ENCODE measurements at places on chromosomes 12 and 14. TPM values are rescaled to one million over a fixed set of nuclear protein-coding genes. Genes with fewer than 3 reads are reported as not detected.

Gene TDRD9
- not detected for total RNA-seq

Gene SLC25A21
- 0.38 TPM for total RNA-seq

Gene AMDHD1
- 2.9 TPM for total RNA-seq

Gene NFE2
- 1.5 TPM for total RNA-seq

Gene ACOT4
- 4.9 TPM for total RNA-seq

Gene PRIMA1
- not detected for total RNA-seq

Gene GPR68
- total RNA-seq, result not detected

Gene FGF23
- total RNA-seq, result not detected

Gene STXBP6
- 10.0 TPM for total RNA-seq

GRCh38 chr12:7042842-7043241 lies 17.7 kb upstream of the C1S start:
- no peak overlapping the region for H3K4me3 ChIP-seq
- H3K4me1 ChIP-seq, result no peaks in the 10 kb centered on the region
- H3K36me3 ChIP-seq, result no peaks in the 10 kb centered on the region
- H3K27me3 ChIP-seq, result no peaks in the 10 kb centered on the region
- H3K27ac ChIP-seq, result no peak overlapping the region

DNA sequence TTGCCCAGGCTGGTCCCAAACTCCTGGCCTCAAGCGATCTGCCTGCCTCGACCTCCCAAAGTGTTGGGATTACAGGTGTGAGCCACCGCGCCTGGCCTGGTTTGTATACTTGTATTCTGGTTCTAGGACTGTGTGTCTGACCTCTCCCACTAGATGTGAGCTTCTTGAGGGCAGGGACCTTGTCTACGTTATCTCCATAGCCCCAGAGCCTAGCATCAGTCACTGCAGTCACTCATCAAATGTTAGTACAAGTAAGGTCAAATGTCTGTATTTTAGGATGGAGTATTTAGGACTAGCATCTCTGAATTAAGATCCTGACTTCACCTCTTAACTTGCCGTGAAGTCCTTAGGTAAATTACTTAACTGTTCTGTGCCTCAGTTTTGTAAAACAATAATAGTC lies 2.9 kb downstream of the RILPL2 start:
- no peak overlapping the region for H3K4me3 ChIP-seq
- H3K36me3 ChIP-seq, result no peaks in the 10 kb centered on the region
- no peak overlapping the region for H3K27ac ChIP-seq
- no peaks in the 10 kb centered on the region for H3K27me3 ChIP-seq
- 0 out of 2 replicates have a peak, but pooled peaks cover 4% of the 10 kb centered on the region for H3K4me1 ChIP-seq
- DNase-seq, result no peak

DNA sequence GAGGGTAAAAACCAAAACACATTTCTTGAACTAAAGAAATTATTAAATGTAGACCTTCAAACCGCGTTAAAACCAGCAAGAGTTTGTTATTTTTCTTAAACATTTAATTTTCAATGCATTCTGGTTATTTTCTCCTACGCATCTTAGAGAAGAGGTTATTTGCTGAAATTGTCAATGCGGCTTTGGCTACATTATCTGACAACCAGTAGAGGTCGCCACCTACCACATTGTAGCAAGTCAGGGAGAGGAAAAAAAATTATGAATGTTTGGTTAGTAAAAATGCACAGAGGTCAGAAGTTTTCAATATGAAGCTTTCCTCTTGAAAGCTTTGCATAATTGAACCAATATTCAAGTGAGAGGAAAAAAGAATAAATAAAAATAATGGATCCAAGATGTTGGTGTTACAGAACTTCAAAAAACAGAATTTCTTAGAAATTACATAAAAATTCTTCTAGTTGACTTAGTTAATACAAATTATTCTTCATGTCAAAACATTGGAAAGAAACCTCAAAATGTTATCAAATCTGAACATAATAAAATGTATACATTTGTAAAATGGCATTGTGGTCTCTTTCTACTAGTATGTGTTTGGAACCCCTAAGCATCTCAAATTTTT lies 159.4 kb upstream of the TMTC2 start:
- no peak overlapping the region for H3K27ac ChIP-seq
- H3K27me3 ChIP-seq, result no peaks in the 10 kb centered on the region
- no peaks in the 10 kb centered on the region for H3K36me3 ChIP-seq
- H3K4me3 ChIP-seq, result no peak overlapping the region
- H3K4me1 ChIP-seq, result no peaks in the 10 kb centered on the region
- peak; percentile 21 for DNase-seq

DNA sequence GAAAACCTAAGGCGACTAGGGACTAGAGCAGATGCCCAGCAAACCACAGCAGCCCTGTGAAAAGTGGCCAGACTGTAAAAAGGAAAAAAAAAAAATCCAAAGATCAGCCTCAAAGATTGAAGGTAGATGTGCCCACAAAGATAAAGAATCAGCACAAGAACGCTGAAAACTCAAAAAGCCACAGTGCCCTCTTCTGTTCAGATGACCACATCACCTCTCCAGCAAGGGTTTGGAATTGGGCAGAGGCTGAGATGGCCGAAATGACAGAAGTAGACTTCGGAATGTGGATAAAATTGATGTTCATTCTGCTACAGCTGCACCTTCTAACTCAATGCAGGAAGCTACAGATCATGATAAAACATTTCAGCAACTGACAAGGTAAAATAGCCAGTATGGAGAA lies 154.4 kb downstream of the GPHN start:
- DNase-seq, result no peak
- no peak overlapping the region for H3K27ac ChIP-seq
- no peaks in the 10 kb centered on the region for H3K27me3 ChIP-seq
- H3K36me3 ChIP-seq, result no peaks in the 10 kb centered on the region
- H3K4me1 ChIP-seq, result no peaks in the 10 kb centered on the region

- DNase-seq, result no peak
- H3K4me1 ChIP-seq, result no peaks in the 10 kb centered on the region
- H3K27ac ChIP-seq, result no peak overlapping the region
- H3K36me3 ChIP-seq, result no peaks in the 10 kb centered on the region
- no peak overlapping the region for H3K4me3 ChIP-seq
Observed at GRCh38 chr14:85728476-85729065, 198.6 kb downstream of the FLRT2 start.

GRCh38 chr12:91222746-91223145 lies 40.1 kb upstream of the DCN start:
- H3K4me3 ChIP-seq, result no peak overlapping the region
- DNase-seq, result no peak
- H3K27ac ChIP-seq, result no peak overlapping the region
- no peaks in the 10 kb centered on the region for H3K36me3 ChIP-seq
- no peaks in the 10 kb centered on the region for H3K4me1 ChIP-seq

DNA sequence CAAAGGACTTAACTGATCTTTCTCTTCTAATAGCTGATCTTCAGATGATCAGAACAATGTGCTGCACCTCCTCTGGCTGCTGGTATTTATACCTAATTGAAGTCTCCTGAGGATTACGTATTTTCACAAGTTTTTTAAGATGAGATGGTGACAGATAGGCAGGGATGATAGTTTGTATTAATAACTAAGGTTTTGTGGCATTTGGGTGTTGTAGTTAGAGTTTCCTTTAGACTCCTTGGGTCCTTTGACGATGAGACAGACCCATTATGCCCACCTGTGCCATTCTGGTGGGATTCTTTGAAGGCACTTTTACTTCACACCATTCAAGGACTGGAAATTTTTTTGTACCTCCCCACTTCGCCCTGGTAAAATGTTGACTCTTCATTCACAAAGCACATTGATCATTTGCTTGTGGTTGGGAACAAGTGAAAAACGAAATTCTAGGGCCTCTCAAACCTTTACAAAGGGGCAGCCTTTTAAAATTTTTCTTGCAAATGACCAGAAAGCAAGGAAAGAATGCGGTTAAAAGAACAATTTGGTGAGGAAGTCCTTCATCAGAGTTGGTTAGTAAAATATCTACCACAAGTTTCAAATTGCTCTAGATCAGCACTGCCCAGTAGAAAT lies at the start of gene IFNG:
Gene IFNG, minus strand, starts transcription at position 60 of the 624 bp plus-strand sequence. CDS start 125 bp downstream, outside the sequence.
- H3K36me3 ChIP-seq, result no peaks in the 10 kb centered on the region
- no peak within 1 kb of the TSS for H3K27ac ChIP-seq
- H3K27me3 ChIP-seq, result no peaks in the 10 kb centered on the region
- no peak within 1 kb of the TSS for H3K4me3 ChIP-seq
- no peaks in the 10 kb centered on the region for H3K4me1 ChIP-seq

GRCh38 chr12:10115311-10115710 lies 14.7 kb downstream of the CLEC7A start:
- no peaks in the 10 kb centered on the region for H3K27me3 ChIP-seq
- H3K4me3 ChIP-seq, result no peak overlapping the region
- H3K36me3 ChIP-seq, result no peaks in the 10 kb centered on the region
- no peak for DNase-seq

- DNase-seq, result no peak
- no peaks in the 10 kb centered on the region for H3K27me3 ChIP-seq
- H3K4me3 ChIP-seq, result no peak overlapping the region
- H3K36me3 ChIP-seq, result no peaks in the 10 kb centered on the region
- peaks cover 64% of the 10 kb centered on the region for H3K4me1 ChIP-seq
- peak overlapping the region; percentile 93 for H3K27ac ChIP-seq
Observed at GRCh38 chr14:68692916-68693771, 99.7 kb downstream of the ZFP36L1 start.

DNA sequence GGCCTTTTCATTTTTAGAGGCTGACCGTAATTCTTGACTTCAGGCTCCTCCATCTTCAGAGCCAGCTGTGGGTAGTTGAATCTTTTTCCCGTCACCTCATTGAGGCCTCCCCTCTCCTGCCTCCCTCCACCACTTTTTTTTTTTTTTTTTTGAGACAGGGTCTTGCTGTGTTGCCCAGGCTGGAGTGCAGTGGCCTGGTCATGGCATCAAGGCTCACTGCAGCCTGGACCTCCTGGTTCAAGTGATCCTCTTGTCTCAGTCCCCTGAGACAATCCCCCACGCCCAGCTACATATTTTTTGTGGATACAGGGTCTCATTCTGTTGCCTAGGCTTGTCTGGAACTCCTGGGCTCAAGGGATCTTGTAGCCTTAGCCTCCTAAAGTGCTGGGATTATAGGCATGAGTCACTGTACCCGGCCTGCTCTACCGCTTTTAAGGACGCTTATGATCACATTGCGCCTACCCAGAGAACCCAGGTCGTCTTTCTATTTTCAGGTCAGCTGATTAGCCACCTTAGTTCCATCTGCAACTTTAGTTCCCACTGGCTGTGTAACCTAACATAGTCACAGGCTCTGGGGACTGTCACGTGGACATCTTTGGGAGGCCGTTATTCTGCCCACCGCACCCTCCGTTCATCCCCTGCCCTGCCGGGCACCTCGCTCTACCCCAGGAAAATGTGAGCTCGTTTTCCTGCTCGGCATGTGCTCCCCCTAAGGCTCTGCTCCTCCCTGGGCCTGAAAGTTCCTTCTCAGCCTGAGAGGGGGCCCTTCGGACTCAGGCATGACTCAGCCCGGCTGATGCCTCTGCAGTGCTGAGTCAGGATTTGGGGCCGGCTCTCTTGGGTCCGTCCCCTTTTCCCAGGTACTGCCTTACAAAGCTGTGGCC lies 13.4 kb downstream of the TNFAIP2 start:
- no peak overlapping the region for H3K4me3 ChIP-seq
- no peaks in the 10 kb centered on the region for H3K27me3 ChIP-seq
- H3K36me3 ChIP-seq, result peaks cover 43% of the 10 kb centered on the region
- DNase-seq, result peak; percentile 96

- no peak for DNase-seq
- H3K4me1 ChIP-seq, result no peaks in the 10 kb centered on the region
- H3K27ac ChIP-seq, result no peak overlapping the region
- no peaks in the 10 kb centered on the region for H3K36me3 ChIP-seq
Observed at GRCh38 chr12:100493396-100494012, 19.8 kb downstream of the NR1H4 start.

- H3K27me3 ChIP-seq, result no peaks in the 10 kb centered on the region
- no peak for DNase-seq
- H3K27ac ChIP-seq, result no peak overlapping the region
Observed at GRCh38 chr14:74945261-74945851, 10.0 kb downstream of the PGF start.

- no peak overlapping the region for H3K27ac ChIP-seq
- no peaks in the 10 kb centered on the region for H3K4me1 ChIP-seq
- no peak for DNase-seq
- no peak overlapping the region for H3K4me3 ChIP-seq
- H3K36me3 ChIP-seq, result no peaks in the 10 kb centered on the region
Observed at GRCh38 chr14:86035882-86036281, 505.9 kb downstream of the FLRT2 start.

DNA sequence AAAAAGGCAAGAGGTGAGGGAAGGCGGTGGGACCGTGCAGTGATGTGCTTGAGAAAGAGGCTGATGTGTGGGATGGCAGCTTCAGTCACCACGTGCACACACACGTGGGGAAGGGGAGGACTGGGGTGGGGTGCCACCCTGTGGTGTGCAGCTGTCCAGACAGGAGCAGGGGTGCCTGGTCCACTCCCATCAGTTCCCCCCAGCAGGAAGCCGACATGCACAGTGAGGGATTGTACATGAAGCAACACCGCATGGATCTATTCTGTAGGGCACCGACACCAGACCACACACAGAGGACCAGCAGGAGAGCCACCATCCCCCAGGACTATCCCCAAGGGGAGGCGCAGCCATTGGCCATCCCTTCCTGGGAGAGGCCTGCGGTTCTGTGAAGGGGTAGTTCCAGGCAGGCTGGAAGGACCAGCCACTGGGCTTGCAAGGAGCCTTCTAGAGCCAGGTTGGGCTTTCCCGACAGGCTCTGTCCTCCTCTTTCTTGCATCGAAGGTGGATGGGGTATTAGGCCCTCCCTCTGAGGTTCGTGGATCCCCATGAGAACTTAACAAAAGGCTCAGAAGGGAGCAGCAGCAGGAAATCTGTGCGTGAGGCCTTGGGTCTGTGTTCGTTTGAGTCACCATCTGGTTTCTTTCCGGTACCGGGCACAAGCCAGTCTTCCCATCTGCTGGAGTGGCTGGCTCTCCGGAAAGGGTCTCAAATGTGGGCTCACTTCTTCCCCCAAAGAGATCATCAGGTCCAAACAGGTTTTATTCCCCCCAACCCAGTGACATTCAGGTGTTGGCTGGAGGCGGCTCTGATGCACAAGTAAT lies 59.8 kb downstream of the PLEKHG3 start:
- peaks cover 48% of the 10 kb centered on the region for H3K4me1 ChIP-seq
- H3K27ac ChIP-seq, result no peak overlapping the region
- H3K27me3 ChIP-seq, result no peaks in the 10 kb centered on the region
- H3K36me3 ChIP-seq, result no peaks in the 10 kb centered on the region
- no peak for DNase-seq
- no peak overlapping the region for H3K4me3 ChIP-seq

- no peaks in the 10 kb centered on the region for H3K27me3 ChIP-seq
- H3K36me3 ChIP-seq, result no peaks in the 10 kb centered on the region
Observed at GRCh38 chr12:91347481-91348214, 165.0 kb upstream of the DCN start.

DNA sequence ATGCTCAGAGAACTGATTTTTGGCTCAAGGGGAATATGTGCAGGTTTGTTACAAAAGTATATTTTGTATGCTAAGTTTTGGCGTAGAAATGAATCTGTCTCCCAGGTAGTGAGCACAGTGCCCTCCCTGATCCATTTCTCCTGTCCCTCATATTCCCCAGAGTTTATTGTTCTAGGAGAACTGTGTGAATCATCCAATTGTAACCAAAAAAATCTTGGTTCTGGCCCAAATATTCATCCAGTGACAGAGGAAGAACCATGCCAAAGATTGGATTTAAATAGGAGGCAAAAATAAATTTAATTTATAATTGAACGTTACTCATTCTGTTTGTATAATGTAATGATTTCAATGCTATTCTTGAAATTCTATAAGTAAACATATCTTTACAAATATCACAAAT lies 4.8 kb downstream of the CATSPERB start:
- DNase-seq, result no peak
- no peaks in the 10 kb centered on the region for H3K27me3 ChIP-seq
- no peaks in the 10 kb centered on the region for H3K4me1 ChIP-seq
